ENCODE measurements at places on chromosomes 6 and 20.

DNA sequence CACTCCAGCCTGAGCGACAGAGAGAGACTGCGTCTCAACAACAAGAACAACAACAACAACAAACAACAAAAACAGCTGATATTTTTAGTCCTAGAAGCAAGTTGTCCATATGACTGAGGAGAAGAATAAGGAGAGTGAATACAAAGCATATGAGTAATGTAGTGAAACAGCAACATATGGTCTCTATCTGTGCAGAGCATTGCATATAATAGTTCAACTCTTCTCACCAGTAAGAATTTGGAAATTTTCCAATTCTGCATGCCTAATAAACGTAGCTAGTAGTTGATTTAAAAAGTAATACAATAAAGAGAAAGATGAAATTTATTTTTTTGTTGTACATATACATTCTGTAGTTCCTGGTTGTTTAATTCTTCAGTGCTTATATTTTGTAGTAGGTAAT, 129.7 kb upstream of the FAM83B start:
- no peak for DNase-seq

DNA sequence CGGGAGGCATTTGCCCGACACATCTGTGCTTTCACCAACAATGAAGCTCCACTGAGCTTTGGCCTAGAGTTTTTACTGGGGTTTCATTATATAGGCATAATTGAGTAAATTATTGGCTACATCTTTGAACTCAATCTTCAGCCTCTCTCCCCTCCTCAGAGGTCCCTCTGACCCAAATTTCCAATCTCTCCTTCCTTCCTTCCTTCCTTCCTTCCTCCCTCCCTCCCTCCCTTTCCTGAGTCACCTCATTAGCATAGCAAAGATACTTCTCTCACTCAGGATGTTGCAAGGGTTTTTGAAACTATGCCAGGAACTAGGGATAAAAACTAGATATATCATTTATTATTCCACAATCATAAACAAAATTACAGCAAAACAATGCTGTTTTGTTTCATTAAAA, 238.2 kb upstream of the PRND start:
- DNase-seq, result no peak

GRCh38 chr20:39358052-39358451, 395.9 kb downstream of the DHX35 start:
- no peak for DNase-seq

DNA sequence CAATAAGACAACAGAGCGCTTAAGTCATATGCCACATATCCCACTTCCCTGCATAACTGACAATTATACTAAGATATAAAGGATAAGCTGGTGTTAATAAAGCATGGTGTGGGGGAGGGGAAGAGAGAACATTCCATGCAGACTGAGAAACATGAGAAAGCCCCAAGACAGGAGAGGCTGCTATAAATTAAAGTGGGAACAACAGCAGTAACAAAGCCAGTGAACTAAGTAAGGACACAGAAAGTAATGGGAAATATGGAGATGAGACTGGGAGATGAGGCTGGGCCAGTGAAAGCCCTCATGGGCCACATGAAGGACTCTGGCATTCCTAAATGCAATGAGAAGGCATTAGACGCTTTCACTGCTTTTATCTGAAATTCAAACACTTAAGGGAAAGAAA, 41.3 kb downstream of the SESN1 start:
- DNase-seq, result no peak

GRCh38 chr20:63137851-63138415, 78.0 kb downstream of the YTHDF1 start:
- DNase-seq, result no peak

- no peak for DNase-seq
Measured at GRCh38 chr20:61092251-61092650, 159.8 kb upstream of the CDH4 start.

DNA sequence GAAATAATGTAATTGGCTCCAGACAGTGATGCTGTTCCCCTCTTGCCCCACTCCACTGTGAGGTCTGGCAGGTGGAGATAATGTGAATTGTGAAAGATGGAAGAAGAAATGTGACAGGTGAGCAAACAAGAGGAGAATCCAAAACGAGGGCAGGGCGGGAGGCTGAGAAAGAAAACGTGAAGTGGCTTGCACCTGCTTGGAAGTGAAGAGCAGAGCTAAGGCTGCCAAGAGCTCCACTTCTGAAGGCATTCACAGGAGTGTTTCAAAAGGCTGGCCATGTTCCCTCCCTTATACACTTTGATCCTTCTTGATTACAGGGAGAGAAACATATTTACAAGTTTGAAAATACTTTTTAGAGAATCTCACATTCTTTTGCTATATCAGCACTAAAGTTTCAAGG, 359.4 kb downstream of the EPHA7 start:
- no peak for DNase-seq

DNA sequence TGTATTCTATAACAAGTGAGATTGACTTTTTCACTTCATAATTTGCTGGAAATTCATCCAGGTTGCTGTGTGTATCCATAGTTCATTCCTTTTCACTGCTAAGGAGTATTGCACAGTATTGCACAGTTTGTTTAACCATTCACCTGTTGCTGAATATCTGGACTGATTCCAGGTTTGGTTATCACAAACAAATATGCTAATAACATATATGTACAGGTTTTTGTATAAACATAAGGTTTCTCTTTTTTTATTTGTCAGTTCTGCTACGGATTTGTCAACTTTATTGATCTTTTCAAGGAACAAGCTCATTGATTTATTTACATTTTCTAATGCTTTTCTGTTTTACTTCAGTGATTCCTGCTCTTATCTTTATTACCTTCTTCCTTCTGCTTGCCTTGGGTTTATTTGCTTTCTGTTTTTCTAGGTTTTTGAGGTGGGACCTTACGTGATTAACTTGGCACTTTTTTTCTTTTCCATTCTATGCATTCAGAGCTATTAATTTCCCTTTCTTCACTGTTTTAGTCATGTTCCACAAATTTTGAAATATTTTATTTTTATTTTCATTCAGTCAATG, 117.0 kb upstream of the OGFRL1 start:
- no peak for DNase-seq
